ENCODE measurements at places on chromosomes 3 and 15. TPM values are rescaled to one million over a fixed set of nuclear protein-coding genes. Genes with fewer than 3 reads are reported as not detected.

- no peak for DNase-seq
Observed at GRCh38 chr15:33960549-33960935, 7.8 kb upstream of the CHRM5 start.

GRCh38 chr15:73767806-73768501, 14.8 kb upstream of the INSYN1 start:
- DNase-seq: no peak

DNA sequence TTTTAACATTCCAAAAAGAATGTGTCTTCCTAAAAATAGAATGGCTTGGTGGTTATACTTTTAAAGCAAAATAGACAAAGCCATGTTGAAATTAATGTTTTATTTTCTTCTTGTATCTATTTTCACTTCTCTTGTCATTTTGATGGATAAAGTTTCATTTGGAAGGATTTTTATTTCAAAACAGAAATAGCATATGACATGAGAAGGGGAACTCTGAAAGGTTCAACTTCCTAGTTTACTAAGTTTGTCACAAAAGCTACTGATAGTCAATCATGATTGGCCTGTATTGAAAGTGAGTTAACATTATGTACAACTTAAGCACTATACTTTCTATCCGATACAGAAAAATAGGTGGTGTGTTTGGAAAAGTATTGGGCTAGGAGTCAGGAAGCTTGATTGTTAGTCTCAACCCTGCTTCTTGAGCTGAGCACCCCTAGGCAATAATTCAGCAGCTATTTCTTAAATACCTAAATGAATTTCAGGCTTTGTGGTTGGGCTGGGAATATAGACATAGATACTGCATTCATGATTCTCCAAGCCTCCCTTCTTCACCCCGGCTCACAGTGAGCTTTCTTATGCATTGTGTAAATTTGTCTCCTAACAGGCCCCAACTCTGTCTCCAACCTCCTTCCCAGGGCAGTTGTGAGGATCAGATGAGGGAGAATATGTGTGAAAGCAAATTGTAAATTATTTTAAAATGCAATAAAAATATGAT, 46.9 kb upstream of the CSPG4 start:
- no peak for DNase-seq

DNA sequence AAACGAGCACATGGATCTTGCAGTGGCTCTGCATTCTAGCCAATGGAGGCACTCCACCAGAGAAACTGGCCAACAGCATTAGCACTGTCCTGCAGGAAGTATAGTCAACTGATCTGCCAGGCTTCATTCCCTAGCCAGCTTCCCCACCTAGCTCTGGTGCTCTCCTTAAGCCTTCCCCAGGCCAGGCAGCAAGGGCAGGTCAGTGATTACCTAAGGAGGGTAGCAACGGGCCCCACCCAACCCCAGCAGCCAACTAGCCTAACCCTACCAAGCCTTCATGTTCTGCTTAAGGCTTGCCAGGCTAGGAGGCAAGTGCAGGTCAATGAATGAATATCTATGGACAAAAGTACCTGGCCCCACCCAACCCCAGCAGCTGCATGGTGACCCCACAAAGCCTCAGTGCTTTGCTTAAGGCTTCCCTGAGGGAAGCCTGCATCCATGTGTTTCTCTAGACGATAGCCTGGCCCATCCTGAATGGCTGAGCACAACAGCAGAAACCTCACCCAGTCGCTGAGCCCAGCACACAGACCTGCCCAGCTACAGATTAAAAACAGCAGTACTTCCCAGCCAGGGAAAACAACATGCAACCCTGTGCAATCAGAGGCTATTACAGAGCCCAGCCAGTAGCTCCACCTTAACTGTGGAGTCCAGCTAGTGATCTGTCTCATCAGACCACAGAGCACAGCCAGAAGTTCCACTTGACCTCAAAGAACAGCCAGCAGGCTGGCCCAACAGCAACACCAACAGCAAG, 28.5 kb downstream of the THBS1 start:
- DNase-seq: no peak

DNA sequence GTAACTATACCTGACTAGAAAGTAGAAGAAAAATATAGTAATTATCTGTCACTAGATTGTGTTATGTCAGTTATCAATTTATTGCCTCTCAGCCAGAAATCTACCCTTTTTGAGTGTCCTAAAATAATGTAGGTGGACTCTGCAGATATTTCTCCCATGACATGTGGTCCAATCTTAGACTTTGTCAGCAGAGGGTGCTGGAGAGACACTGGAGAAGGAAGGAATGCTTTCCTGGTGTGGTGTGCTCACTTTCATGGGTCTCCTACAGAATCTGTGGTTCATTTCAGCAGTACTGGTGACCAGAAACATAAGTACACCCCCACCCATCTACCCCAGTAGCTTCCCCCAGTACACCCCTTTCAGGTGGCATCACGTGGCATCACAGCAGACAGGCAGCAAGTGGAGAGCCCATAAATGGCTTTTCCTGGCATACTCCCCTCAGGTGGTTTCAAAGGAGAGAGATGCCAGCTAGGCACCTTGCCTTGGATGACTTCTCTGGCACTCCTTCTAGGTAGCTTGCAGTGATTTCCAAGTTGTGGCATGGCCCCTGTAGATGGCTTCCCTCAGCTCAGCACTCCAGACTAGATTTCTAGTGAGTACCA, 114.7 kb downstream of the GADL1 start:
- DNase-seq: no peak

GRCh38 chr3:118740722-118741290, 293.8 kb downstream of the IGSF11 start:
- no peak for DNase-seq

GRCh38 chr3:147412917-147413685, 3.9 kb downstream of the ZIC1 start:
- DNase-seq: no peak

GRCh38 chr15:79623488-79623887, 191.4 kb downstream of the MINAR1 start:
- DNase-seq: no peak

- no peak for DNase-seq
Observed at GRCh38 chr3:197021729-197022404, 7.8 kb downstream of the MELTF start.

CD200R1 gene
- 3.8 TPM for total RNA-seq

CCR5 gene
- total RNA-seq: 0.37 TPM

UCN2 gene
- not detected for total RNA-seq

CPOX gene
- total RNA-seq: 10.6 TPM

GTF2E1 gene
- 16.9 TPM for total RNA-seq

CCDC39 gene
- total RNA-seq: 1.2 TPM

PIGZ gene
- total RNA-seq: 5.5 TPM

CSTA gene
- 9.1 TPM for total RNA-seq
